Large intestine (tissue), 12 donors: ENCODE measurements at places on chromosomes 7 and 10. TPM values are rescaled to one million over a fixed set of nuclear protein-coding genes. Genes with fewer than 3 reads are reported as not detected.

TFR2 gene
- polyA plus RNA-seq: 2.7 TPM

SUPV3L1 gene
- 35.5 TPM for polyA plus RNA-seq

SMURF1 gene
- 14.5 TPM for polyA plus RNA-seq

GDF2 gene
- polyA plus RNA-seq: not detected

PPP1R9A gene
- 16.7 TPM for polyA plus RNA-seq

DENND11 gene
- 53.4 TPM for polyA plus RNA-seq

PPIF gene
- 67.5 TPM for polyA plus RNA-seq

FRMPD2 gene
- 0.06 TPM for polyA plus RNA-seq

SOSTDC1 gene
- polyA plus RNA-seq: 11.0 TPM

C10orf105 gene
- polyA plus RNA-seq: 0.27 TPM

NPFFR1 gene
- 0.31 TPM for polyA plus RNA-seq

ANKRD61 gene
- 2.4 TPM for polyA plus RNA-seq

VSTM4 gene
- 10.2 TPM for polyA plus RNA-seq

ZNF365 gene
- 0.48 TPM for polyA plus RNA-seq

HTR5A gene
- polyA plus RNA-seq: 0.03 TPM

GJD4 gene
- 0.09 TPM for polyA plus RNA-seq

H2BK1 gene
- not detected for polyA plus RNA-seq

ANKRD16 gene
- 7.9 TPM for polyA plus RNA-seq

SCART1 gene
- polyA plus RNA-seq: 2.3 TPM

GRB10 gene
- polyA plus RNA-seq: 19.9 TPM

PTF1A gene
- not detected for polyA plus RNA-seq

ZNF273 gene
- polyA plus RNA-seq: 6.9 TPM

ANKRD7 gene
- 0.45 TPM for polyA plus RNA-seq

TNS3 gene
- 66.7 TPM for polyA plus RNA-seq

SORCS1 gene
- 6.5 TPM for polyA plus RNA-seq

AKR1C8 gene
- 0.13 TPM for polyA plus RNA-seq

ODAD2 gene
- 0.61 TPM for polyA plus RNA-seq

MAT1A gene
- polyA plus RNA-seq: 0.10 TPM

COL28A1 gene
- polyA plus RNA-seq: 4.0 TPM

PRRT4 gene
- 0.73 TPM for polyA plus RNA-seq

TMEM225B gene
- 1.3 TPM for polyA plus RNA-seq

SLC18A2 gene
- polyA plus RNA-seq: 0.72 TPM

PPP1R3C gene
- polyA plus RNA-seq: 39.6 TPM

LRRC18 gene
- 0.24 TPM for polyA plus RNA-seq

NAT16 gene
- 0.21 TPM for polyA plus RNA-seq

DENND2A gene
- 12.2 TPM for polyA plus RNA-seq

CH25H gene
- polyA plus RNA-seq: 4.2 TPM

ANXA8 gene
- 18.2 TPM for polyA plus RNA-seq

AKR1B15 gene
- 0.22 TPM for polyA plus RNA-seq

ATG9B gene
- polyA plus RNA-seq: 1.8 TPM

ECHDC3 gene
- polyA plus RNA-seq: 9.6 TPM

WASL gene
- 60.7 TPM for polyA plus RNA-seq

LBX1 gene
- 0.03 TPM for polyA plus RNA-seq

ALOX5 gene
- polyA plus RNA-seq: 17.6 TPM

TMEM229A gene
- polyA plus RNA-seq: 3.7 TPM

IKZF1 gene
- polyA plus RNA-seq: 4.5 TPM

FZD1 gene
- 13.2 TPM for polyA plus RNA-seq

AGR2 gene
- polyA plus RNA-seq: 527 TPM

NPC1L1 gene
- polyA plus RNA-seq: 63.9 TPM

ZNRF2 gene
- polyA plus RNA-seq: 12.1 TPM

ZNF107 gene
- 6.1 TPM for polyA plus RNA-seq

RUFY2 gene
- 25.4 TPM for polyA plus RNA-seq

SEMA3C gene
- polyA plus RNA-seq: 70.6 TPM

LRRC4 gene
- polyA plus RNA-seq: 2.1 TPM

UCN3 gene
- 11.4 TPM for polyA plus RNA-seq

HMX3 gene
- 1.5 TPM for polyA plus RNA-seq

PIK3AP1 gene
- 5.7 TPM for polyA plus RNA-seq
